ENCODE measurements at places on chromosomes 12 and 14.
A peak's percentile ranks its signal among the peaks of the same experiment; 100 is the strongest.

GRCh38 chr12:111337371-111337770 is 31.5 kb downstream of the PHETA1 start:
- H3K4me3 ChIP-seq = no peak overlapping the region

- H3K27ac ChIP-seq = peak overlapping the region; percentile 92
- peaks cover 31% of the 10 kb centered on the region for H3K4me1 ChIP-seq
- H3K36me3 ChIP-seq = peaks cover 2% of the 10 kb centered on the region
Measured at GRCh38 chr12:124369827-124370378, 75.0 kb downstream of the RFLNA start.

DNA sequence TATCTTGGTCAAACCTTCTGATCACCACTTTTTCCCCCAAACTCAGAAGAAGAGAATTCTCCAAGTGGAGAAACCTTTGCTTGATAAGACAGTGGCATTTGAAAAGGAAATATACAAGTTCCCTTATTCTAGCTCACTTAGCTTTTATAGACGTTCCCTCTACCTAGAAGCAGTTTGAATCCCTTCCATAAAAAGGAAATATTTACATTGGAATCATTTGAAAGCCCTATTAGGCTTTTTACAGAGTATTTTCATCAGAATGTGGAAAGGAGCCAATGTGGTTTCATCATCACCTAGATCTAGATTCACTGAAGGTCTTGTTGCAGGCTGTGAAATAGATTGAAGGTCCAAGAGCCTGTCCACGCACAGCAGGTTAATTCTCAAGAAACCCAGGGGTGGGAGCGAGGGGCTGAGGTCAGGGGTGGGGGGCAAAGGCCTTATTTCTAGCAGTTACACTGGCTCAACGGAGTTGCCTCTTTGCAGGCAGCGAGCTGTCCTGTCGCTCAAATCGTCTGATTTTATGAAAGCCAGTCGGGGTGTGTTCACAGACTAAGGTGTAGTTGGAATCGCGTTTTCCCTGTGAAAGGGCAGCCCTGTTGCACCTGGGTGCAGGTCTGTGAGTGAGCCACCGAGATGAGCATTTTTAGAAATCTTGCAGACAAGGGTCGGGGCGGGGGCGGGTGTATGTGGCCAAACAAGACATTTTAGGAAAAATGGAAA is 45.6 kb downstream of the AACS start:
- H3K36me3 ChIP-seq = no peaks in the 10 kb centered on the region
- no peaks in the 10 kb centered on the region for H3K27me3 ChIP-seq
- no peak for DNase-seq
- no peak overlapping the region for H3K27ac ChIP-seq
- H3K4me3 ChIP-seq = no peak overlapping the region
- no peaks in the 10 kb centered on the region for H3K4me1 ChIP-seq

DNA sequence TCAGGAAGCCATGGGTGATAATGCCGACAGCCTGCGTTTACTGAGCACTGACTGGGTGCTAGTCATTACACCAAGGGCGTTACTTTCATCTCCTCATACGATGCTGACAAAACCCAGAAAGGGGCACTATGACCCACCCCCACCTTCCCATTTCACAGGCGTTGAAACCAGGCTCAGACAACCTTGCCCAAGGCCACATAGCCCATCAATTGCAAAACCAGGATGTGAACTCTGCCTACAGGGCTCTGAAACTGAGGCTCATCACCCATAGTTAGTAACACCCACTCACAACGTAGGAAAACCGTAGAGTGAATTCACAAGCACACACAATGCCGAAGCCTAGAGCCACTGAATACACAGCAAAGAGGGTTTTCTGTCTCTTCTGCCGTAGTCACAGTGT is 119.9 kb downstream of the RIMBP2 start:
- H3K4me3 ChIP-seq = no peak overlapping the region
- no peaks in the 10 kb centered on the region for H3K36me3 ChIP-seq
- DNase-seq = no peak
- no peak overlapping the region for H3K27ac ChIP-seq
- H3K27me3 ChIP-seq = no peaks in the 10 kb centered on the region
- no peaks in the 10 kb centered on the region for H3K4me1 ChIP-seq

DNA sequence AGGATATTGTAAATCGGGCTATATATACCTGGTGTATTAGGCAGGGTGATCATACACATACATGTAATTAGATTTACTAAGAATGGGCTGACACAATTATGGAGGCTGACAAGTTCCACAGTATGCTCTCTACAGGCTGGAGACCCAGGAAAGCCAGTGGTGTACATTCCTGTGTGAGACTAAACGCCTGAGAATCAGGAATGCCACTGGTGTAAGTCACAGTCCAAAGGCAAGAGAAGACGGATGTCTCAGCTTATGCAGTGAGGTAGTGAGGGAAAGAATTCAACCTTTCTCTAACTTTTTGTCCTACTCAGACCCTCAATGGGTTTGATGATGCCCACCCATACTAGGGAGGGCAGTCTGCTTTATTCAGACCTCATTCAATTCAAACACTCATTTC is 57.1 kb downstream of the METTL25 start:
- no peak for DNase-seq
- H3K27me3 ChIP-seq = no peaks in the 10 kb centered on the region
- no peaks in the 10 kb centered on the region for H3K36me3 ChIP-seq
- no peak overlapping the region for H3K27ac ChIP-seq
- H3K4me3 ChIP-seq = no peak overlapping the region

- no peak for DNase-seq
- no peaks in the 10 kb centered on the region for H3K27me3 ChIP-seq
- no peaks in the 10 kb centered on the region for H3K4me1 ChIP-seq
- H3K36me3 ChIP-seq = no peaks in the 10 kb centered on the region
Measured at GRCh38 chr12:81963636-81964035, 204.5 kb upstream of the PPFIA2 start.
